ENCODE measurements at places on chromosomes 1 and 21. TPM values are rescaled to one million over a fixed set of nuclear protein-coding genes. Genes with fewer than 3 reads are reported as not detected.

ETNK2 gene
- 0.77 TPM for total RNA-seq

PTPN22 gene
- total RNA-seq: 42.4 TPM

CNN3 gene
- 2.5 TPM for total RNA-seq

DNA sequence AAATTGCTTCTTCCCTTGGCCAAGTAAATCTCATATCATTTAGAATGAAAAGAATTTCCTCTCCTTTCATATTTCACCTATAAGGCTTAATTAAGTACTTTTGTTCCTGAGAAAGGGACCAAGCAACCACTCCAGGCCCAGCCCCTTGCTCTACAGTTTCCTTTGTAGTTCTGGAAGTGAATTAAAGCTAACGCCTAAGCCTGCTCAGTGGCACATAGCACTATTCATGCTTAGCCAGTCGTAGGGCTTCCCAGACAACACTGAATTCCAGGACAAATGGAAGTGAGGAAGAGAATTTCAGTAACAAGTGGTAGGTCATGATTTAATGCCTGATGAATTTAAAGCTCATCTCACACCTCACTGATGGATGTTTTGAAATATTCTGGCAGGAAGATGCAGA lies 73.3 kb downstream of the RPAP2 start:
- no peak for DNase-seq

- DNase-seq: no peak
Observed at GRCh38 chr1:223147873-223148272, 4.8 kb upstream of the TLR5 start.

Measured in activated CD4-positive, alpha-beta T cell treated with anti-CD3 and anti-CD28 coated beads for 36 hours (primary cell).